ENCODE measurements at places on chromosomes 3 and 15.

DNA sequence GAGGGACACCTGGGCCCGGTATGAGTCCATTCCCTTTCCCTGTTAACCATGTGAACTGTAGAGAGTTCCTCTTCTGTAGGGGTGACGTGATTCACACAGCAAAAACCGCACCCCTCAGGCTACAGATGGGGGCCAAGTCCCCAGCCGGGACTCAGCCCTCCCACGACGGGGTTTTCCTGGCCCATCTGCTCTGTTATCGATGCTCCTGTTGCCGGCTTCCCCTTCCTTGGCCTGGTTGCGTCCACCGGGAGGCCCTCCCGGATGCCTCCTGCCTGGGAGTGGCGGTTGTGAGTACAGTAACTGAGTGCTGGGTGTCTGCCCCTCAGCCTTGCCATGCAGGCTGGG is 817 bp upstream of the PLXNA1 start:
- DNase-seq: peak; percentile 47

GRCh38 chr3:115186351-115187148 is 39.5 kb upstream of the ZBTB20 start:
- no peak for DNase-seq

DNA sequence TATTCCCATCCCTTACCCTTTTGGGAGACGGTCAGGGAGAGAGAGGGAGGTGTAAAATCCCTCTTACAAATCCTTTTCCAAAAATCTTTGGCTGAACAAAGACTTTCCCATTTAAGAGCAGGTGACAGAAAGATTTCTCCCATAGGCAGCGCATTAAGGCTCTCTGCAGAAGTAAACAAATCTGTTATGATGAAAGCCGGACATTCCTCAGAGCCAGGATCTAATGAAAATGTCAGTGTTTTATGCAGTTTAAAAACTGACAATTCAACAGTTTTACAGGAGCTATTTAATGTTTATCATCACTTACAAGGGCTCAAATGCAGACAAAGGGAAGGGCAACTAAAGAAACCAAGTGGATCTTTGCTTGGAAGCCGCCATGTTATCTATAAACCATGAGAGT is 108.3 kb upstream of the WNT5A start:
- no peak for DNase-seq

DNA sequence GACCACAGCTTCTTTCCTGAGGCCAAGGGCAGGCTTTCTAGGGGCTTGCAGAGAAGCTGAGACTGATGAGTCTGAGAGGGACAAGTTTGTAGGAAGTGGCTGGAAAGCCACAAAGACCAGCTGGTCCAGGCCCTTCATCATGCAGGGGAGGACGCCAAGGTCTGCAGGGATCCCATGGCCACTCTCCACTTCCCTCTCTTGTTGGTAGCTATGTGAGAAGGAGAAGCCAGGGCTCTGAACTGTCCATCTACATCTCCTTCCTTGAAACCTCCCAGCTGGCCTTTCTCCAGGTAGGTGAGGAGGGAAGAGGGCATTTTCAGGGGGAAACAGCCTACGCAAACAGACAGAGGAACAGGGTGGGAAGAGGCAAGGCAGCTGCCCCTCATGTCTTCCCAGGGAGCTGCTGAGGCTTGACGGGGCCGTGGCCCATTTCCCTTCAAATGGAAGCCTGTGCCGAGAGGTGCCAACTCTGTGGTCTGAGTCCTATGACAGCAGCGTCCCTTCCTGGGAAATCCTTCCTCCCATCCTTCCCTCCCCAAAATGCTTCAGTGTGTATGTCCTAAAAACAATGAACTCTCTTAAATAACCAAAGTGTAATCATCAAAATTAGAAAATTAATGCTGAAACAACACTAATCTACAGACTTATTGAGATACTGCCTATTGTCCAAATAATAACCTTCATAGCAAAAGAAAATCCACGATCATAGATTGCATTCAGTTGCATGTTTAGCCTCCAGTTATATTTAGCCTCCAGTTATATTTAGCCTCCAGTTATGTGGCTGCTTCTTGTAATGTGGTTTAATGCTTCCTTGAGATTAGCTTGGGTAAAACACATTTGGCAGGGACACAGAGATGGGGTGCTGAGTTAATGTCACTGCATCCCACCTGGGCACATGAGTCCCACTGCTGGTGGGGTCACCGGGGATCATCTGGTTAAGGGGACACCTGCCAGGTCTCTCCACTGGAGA is 36.0 kb downstream of the GNB5 start:
- no peak for DNase-seq

GRCh38 chr3:95154766-95155165 is 1091.9 kb downstream of the NSUN3 start:
- no peak for DNase-seq
